HL-60 (cell line): ENCODE measurements at places on chromosomes 5 and 9.
A peak's percentile ranks its signal among the peaks of the same experiment; 100 is the strongest.

- DNase-seq: no peak
Observed at GRCh38 chr5:103207653-103208052, 50.9 kb upstream of the MACIR start.

DNA sequence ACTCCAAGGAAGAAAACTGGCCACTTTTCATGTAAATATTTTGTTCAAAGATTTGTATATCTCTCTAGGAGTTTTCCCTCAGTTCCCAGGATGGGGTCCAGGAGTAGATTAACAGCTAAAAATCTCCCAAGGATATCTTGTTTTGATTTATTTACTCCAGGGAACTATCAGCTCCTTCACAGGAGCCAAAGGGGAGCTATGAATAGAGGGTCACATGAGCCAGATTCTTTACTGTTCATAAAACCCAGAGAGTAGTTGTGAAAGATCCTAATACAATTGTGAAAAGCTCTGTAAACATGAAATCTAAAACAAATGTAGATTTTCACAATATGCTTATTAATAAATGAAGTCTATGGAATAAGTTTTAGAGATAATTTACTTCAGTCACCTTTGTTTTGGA, 16.9 kb downstream of the DIMT1 start:
- no peak for DNase-seq

DNA sequence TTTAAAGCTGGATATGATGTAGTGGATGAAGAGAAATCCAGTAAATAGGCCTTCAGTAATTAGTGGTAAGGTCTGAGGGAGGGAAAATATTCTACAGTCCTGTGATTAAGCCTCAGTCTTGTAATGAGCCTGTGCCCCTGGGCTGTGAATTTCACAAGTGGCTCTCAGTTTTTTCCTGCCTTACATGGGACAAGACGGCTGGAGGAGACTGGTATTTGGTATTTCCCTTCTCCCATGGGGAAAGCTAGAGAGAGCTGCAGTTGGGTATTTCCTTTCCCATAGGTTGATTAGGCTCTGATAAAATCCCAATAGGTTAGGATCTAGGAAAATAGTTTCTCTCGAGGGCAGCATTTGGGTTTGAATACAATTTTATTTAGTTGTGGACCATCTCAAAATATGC, 62.2 kb upstream of the GNA14 start:
- peak; percentile 25 for DNase-seq

GRCh38 chr5:154972476-154973080, 31.7 kb downstream of the MRPL22 start:
- DNase-seq: no peak

DNA sequence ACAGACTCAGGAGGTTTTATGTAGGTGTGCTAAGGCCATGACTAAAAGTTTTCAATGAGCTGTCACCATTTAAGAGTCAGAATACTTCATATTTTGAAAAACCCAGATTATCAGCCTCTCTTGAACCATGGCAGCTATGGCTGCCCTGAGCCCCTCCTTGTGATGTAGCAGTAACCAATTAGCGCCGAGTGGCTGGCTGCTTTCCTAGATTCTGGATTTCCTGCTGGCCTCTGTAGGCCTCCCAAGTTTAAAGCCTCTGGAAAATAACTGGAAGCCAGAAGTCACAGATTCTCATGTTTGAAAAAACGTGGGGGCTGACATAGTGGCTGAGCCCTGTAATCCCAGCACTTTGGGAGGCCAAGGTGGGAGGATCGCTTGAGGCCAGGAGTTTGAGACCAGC, 25.5 kb downstream of the DAB2IP start:
- no peak for DNase-seq

DNA sequence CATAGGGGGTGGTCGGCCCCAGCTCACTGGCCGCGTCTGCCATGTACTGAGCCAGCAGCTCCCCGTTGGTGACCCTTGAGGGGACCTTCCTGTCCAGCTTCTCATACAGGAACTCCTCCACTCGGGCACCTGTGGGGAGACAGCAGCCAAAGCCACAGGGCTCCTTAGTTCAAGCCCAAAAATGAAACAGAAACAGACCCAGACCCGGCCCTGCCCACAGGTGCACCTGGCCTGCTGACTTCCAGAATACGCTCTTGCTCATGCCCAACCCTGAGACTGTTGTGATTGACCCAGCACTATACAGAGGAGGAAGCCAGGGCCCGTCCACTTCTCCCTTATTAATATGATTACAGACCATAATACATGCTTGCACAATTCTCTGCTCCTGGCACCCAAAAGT, 7.0 kb downstream of the SH3GLB2 start:
- DNase-seq: no peak

DNA sequence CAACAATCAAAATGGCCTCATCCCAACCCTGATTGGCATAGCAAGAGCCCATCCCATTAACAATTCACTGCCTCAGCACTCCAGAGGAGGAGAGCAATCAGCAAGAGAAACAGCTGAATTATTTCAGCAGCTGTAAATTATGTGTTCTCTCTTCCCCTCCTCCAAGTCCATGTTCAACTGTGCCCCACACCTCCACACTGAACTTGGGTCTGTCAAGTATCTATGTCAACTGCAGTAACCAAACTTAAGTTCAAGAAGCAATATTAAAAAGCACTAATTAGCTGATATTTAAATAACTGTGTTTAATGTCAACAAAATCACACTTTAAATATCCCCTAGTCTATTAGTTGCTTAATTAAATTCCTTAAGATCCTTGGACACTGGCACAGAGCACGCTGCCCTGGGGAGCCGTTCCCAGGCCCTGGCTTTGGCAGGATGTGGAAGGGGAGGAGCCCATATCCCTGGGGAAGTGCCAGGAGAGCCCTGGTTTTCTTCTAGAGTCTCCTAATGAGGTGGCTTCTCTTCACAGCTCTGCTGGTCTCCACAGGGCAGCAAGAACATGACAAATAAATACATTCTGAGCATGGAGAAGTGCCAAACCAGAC, 50.6 kb downstream of the SIL1 start:
- no peak for DNase-seq

DNA sequence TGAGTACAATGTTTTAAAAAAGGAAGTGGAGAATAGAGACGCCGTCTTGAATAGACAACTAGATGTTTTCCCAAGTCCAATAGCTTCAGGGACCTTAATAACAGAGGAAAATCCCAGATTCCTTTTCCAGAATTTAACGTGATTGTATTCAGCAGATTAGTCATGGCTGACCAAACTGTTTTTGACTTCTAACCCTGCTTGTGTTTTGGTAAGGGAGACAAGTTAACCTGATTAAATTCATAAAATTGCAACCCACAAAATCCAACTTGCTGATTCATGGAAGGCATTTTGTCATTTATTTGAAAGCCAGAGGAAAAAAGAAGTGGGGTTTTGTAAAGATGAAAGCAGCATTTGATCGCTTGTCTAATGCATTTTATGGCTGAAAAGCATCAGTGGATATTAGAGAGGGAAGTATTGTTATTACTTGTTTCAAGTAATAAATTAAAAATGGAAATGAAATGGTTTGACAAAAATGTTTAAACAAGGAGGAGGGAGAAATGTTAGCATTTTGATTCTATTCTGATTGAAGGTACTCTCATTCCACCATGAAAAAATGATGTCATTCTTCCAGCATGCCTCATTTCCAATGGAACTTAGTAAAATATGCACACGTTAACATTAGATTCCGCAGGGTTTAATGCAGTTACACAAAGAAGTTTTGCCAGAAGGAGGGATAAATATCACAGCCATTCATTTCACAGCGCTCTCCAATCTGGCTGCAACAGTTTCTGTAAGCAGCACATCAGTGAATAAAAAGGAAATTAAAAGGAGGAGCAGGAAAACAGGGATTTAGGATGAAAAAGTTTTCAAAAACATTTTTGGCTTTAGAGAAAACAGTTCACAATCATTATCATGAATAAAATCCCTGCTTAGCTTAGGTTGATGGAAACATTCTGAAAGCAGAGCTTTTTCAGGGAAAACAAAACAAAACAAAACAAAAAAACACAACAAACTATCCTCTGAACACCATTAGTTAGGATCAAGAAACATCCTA, 314.7 kb downstream of the PRR16 start:
- DNase-seq: no peak

DNA sequence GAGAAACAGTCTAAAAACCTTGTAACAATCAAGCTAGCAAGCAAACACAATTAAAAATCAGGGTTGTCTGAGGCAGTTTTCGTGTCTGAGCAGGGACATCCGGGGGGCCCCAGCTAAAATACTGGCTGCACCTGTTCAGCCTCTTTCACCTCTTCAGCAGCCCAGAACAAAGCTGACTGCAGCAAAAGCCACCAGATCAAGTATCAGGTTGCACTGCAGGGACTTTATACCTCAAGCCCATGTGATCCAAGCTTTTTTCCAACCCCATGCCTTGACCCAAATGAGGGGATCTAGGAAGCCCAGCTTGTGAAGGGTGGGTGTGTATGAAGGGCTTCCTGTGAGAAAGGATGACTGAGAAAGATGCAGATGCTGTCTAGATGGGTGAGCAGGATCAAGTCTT, 133.4 kb downstream of the SEMA6A start:
- no peak for DNase-seq

- peak; percentile 28 for DNase-seq
Observed at GRCh38 chr9:131257266-131258025, 18.9 kb downstream of the FAM78A start.

DNA sequence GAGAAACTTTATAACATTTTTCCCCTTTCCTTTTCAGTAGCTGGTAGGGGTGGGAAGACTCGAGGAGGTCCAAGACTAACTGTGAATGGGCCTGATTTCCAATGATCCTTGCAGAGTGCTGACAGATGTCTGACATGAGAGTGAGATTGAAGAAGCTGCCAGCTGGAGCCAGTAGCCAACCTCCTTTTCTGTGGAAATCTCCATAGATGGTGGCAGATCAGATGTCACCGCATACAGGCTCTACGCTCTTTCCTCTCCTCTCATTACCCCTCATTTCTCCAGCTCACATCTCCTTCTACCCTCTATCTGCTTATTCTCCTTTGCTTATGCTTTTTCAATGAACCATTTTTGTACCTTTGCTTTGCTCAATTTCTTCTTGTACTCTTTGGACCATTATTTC, 395.2 kb upstream of the TNC start:
- DNase-seq: no peak

DNA sequence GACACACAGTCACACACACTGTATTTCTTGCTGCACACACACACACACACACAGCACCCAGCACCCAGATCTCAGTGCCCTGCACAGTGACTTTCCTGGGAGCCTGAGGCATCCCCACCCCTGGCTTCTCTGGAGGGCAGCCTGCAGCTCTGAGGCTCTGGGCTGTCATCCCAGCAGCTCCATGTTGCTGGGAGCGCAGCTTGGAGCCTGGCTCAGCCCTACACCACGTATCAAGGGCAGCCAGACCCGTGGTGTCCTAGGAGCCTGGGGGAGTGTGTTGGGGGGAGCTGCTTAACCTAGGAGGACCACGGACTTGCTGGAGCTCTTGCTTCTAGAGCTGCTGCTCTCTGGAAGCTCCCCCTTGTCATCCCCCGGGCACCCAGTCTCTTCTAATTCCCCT, 5.2 kb downstream of the IER5L start:
- no peak for DNase-seq

GRCh38 chr9:70422371-70423043, 8.1 kb upstream of the KLF9 start:
- no peak for DNase-seq

DNA sequence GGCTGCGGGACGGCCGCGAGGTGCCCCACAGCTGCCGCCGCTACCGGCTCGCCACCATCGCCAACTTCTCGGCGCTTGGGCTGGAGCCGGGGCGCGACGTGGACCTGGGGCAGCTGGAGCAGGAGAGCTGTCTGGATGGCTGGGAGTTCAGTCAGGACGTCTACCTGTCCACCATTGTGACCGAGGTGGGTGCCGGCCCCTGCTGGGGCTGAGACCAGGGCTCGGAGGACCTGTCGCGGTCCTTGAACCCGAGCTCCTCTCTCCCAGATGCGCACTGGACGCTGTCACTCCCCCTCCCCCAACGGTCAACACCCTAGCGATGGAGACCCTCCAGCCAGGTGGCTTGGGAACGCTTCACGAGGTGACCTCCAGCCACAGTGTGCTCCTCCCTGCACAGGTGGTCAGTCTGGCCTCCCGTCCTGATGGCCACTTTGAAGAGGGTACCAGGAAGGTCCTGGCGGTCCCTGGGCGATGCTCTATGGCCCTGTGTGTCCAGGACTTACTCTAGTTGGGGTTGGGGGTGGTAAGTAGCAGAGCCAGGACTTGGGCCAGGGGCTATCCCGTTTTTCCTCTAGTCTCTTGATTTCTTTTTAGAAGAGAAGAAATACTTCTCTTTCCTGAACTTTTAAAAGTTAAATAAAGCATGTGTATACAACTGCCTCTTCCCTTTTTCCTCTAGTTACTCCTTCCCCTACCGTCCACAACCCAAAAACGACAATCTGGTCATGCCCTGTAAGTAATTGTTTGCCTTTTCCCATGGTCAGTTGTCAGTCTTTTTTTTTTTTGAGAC, 866 bp downstream of the SLC22A5 start:
- DNase-seq: no peak

- no peak for DNase-seq
Observed at GRCh38 chr5:165015126-165015525, 1509.7 kb downstream of the MAT2B start.

GRCh38 chr5:138636398-138636944, 61.3 kb upstream of the HSPA9 start:
- DNase-seq: no peak

DNA sequence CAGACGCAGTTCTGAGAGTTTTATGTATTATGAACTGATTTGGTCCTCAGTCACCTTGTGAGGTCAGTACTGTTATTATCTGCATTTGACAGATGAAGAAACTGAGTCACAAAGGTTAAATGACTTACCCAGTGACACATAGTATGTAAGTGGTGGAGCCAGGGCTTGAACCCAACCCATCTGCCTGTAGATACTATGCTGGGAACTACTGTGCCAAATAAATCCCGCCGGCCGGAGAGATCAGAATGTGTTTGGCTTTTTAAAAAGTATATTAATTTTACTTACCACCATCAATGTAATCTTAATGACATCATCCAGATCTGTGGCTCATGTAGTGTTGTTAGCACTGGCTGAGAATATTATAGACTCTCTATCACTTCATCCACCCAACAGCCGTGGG, 80.8 kb downstream of the ZNF618 start:
- no peak for DNase-seq

DNA sequence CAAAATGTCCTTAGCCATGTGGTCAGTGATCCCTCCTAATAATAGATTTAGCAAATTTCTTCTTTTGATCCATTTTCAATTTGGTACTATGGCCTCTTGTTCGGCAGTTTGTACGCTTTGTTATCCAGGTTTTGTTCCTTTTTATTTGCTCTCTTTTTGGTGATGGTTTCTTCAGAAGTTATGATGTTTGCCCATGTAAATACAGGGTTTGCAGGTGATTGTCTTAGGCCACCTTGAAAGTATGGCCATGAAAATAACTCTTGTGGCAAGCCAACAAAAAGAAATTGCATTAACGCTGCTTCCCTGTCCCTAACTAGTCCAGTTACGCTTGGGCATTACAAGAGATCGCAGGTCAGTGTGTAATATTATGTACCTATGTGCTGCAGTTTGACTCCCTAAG, 8.6 kb downstream of the GPR151 start:
- no peak for DNase-seq

GRCh38 chr9:3177146-3177761, 333.4 kb upstream of the PUM3 start:
- no peak for DNase-seq

DNA sequence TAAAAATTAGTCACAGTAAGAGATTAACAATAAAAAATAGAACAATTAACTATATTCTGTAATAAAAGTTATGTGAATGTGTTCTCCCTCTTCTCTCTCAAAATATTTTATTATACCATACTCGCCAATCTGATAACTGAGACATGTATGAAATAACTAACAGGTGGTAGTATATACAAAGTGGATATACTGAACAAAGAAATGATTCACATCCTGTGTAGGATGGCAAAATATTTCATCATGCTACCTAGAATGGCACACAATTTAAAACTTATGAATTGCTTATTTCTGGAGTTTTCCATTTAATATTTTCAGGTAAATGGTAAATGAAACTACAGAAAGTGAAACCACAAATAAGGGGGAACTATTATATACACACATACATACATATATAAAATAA, 152.5 kb downstream of the RNF180 start:
- no peak for DNase-seq
